Stimulated activated naive CD4-positive, alpha-beta T cell treated with Interleukin-2 at 50 U/mL for 16 hours (primary cell): ENCODE measurements at places on chromosomes 12 and 14.

GRCh38 chr14:84555493-84555892, 974.5 kb upstream of the FLRT2 start:
- no peak for DNase-seq

- DNase-seq: no peak
These were observed 59.5 kb upstream of the PNMA1 start for GRCh38 chr14:73773441-73774240.

DNA sequence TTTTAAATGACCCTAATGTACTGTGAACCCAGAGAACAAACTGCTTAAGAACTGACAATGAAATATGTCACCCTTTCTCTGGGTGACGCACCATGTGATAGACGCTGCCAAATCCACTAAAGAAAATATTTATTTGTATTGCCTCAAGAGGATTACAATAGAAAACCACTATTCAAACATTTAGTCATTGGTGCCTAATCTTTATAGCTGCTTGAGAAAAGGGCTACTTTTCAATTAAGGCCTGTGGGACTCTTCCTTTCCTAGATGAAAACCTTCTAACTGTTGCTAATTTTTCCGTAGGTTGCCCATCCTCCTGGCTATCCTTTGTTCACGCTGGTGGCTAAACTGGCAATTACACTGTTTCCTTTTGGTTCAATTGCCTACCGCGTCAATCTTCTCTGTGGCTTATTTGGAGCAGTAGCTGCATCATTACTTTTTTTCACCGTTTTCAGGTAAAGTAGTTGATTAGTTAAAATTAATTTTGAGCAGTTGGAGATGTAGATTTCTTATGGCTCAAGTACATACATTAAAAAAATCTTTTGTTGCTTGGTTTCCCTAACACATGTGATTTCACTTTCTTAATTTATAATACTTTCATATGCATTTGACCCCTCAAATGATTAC, 6.0 kb downstream of the TMEM260 start:
- DNase-seq: no peak

DNA sequence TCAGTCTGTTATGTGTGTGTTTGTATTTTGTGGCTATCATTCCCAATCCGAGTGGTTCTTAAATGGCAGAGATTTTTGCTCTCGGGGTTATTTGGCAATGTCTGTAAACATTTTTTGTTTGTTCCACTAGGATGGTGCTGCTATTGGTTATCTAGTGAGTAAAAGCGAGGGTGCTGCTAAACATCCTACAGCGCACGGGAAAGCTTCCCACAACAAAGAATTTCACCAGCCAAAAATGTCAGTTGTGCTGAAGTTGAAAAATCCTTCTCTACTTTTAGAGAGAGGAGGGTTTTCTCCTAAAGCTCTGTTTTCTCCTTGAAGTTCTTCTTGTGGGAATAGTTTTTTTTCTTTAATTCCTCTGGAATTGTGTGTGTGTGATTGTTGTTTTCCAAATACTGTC, 2.4 kb downstream of the EXD2 start:
- no peak for DNase-seq

DNA sequence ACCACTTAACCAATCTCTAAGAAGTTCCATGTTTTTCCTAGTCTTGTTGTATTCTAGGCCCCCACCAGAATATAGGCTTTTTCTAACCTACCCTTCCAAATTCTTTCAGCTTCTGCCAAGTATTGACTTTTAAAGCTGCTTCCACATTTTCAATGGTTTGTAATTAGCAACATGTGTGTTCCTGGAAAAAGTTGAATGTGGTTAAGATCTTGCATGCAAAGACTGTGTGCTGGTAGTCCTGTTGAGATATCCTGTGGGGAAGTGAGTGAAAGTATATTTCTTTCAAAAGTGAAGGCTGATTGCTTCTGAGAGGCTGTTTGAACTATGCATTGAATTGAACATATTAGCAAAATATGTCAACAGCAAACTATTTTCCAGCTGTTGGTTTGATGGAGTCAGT, 646 bp upstream of the OR6C4 start:
- DNase-seq: no peak

GRCh38 chr14:36519431-36520321, at the start of gene NKX2-1:
Gene NKX2-1 (minus strand): TSS chr14:36520232. CDS start chr14:36520129, 103 bp downstream.
- DNase-seq: no peak

DNA sequence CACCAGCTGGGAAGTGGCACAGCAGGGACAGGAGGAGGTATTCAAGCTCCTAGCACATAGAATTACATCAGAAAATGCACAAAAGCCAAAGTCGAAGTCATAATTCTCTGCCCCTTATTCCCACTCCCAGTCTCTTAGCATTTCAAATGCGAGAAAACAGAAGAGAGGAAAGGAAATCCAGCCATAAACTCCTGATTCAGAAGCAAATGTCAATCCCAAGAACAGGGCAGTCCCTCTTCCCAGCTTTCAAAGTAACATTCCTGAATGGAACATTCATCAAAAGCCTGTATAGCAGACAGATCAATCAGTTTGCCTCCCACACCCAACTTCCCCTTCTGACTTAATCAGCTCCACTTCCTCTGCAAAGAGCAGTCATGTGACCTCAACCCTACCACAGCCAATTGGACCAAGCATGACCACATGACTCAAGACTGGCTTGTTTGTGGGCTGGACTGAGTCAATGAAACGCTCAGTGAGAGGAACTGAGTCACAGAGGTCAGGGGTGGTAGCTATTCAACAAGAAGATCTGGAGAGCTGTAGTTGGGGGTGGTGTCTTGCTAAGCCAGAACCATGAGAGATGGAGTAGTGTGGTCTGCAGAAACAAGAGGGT, 41.4 kb upstream of the TUNAR start:
- no peak for DNase-seq

GRCh38 chr14:79562185-79562584, 649.1 kb downstream of the DIO2 start:
- no peak for DNase-seq

DNA sequence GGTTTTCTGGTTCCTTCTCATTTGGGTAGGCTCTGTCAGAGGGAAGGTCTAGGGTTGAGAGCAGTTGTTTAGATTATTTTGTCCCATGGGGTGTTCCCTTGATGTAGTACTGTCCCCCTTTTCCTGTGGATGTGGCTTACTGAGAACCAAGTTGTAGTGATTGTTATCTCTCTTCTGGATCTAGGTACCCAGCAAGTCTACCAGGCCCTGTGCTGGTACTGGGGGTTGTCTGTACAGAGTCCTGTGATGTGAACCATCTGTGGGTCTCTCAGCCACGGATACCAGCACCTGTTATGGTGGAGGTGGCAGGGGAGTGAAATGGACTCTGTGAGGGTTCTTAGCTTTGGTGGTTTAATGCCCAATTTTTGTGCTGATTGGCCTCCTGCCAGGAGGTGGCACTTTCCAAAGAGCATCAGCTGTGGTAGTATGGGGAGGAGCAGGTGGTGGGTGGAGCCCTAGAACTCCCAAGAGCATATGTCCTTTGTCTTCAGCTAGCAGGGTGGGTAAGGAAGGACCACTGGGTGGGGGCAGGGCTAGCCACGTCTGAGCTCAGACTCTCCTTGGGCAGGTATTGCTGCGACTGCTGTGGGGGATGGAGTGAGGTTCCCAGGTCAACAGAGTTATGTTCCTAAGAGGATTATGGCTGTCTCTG, 179.3 kb upstream of the BTG1 start:
- no peak for DNase-seq

DNA sequence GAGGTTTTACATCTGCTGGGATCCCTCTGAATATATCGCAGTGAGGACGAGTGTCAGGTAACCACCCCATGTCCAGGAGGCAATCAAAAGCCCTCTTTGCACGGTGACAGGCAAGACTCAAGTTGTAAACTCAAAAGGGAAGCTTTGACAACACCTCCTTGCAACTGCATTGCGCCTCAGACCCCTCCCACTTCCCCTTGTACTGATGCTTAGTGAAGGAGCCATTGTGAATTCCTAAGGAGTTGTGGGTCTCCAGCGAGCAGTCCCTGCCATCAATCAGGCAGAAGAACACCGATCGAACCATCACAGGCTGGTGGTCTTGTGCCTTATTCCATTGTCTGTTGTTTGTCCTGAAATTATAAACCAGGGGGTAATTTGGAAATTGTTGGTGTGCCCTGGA, 112.6 kb downstream of the CCDC60 start:
- DNase-seq: no peak

GRCh38 chr12:12542964-12543363, 19.7 kb downstream of the DUSP16 start:
- DNase-seq: no peak

DNA sequence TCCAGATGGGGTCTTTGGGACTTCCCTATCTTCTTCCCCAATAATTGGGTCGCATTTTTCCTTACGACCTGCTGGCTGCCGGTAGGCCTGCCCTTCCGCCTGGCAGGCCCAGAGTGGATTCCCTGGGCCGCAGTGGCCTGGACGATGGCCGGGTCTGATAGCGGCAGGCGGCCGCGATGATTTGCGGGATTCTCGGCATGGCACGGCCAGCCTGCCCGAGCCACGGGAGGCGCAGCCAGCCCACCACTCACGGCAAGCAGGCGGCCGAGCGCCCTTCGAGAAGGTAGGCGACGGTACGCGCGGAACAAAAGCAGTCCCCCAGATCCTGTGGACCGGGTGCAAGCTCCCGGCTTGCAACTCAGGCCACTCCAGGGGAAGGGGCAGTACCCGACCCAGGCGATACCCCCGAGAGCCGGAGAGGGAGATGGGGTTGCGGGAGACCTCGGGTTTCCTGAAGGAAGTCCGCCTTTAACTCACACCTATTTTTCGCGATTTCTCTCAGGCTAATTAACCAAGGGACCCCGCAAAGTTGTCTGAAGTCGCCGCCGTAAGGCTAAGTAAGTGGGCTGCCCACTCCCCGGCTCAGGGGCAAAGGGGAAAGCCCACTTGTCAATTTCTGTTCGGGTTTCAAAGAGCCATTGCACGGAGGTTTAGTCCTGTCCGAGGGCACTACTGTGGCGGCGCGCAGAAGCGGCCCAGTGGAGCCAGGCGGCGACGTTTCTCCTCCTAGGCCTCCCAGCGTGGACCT, 1.4 kb upstream of the GSC start:
- DNase-seq: no peak

DNA sequence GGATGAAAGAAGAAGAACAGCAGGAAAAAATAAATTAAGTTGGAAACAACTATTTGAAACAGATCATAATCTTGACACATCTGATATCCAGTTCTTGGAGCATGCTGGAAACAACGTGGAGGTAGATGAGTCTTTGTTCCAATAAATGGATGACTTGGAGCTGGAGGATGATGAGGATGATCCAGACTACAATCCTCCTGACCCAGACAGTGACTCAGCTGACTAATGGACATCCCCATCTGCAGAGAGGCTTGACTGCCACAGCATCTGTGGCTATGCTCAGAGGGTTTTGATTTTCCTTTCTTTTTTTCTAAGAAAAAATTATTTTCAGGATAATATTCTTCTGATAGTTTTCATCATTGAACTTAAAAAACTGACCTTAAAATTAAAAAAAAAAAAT, 6.2 kb upstream of the ZDHHC17 start:
- DNase-seq: no peak

DNA sequence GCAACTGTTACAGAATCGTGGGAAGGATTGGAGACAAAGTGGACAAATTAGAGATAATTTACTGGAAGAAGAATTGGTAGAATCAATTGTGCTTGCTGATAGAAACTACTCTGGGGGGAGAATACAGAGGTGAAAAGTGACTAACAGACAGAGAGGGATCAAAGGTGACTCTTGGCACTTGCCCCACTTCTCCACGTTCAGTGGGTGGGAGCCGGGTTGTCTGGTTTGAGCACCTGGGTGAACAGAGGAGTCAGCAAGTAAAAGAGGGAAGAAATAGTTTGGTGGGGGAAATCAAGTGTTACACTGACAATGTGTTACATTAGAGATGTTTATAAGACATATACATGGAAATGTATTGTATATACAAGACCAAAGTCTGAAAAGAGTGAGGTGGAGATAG, 69.1 kb downstream of the PPP2R5E start:
- DNase-seq: no peak

DNA sequence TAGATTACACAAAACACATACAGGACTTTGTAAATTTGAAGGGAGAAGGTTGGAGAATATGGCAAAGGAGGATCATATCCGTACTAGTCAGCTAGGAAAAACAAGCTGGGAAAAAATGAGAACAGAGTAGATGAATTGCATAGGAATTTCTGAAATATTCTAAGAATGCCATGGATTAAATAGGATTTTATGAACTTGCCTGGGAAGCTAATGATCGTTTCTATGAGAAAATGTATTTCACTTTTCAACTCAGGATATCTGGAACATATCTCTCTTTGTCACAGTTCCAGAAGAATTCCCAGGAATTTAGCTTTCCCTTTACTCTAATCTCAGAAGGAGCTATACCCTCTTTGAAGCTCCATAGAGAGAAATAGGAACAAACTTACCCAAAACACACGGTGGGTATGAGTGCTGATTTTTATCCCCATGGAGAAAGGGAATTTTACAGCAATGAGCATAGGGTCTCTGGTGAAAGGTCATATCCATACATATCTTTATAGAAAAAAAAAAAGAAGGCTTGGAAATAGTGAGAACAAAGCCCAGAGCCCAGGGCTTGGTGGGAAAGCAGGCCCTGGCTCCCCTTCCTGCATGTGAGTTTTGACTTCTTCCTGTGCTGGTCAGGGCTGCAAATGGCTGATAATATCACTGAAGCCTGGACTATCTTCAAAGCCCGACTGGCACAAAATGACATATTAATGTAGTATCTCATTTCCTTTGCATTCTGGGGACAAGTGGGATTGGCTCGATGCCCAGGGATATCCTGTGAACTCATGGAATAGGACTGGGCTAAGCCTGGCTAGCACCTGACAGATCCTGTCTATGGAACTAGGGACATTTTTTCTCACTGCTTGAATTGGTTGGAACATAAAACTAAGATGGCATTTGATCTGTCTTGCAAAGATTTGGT, 136.3 kb downstream of the AEBP2 start:
- no peak for DNase-seq

DNA sequence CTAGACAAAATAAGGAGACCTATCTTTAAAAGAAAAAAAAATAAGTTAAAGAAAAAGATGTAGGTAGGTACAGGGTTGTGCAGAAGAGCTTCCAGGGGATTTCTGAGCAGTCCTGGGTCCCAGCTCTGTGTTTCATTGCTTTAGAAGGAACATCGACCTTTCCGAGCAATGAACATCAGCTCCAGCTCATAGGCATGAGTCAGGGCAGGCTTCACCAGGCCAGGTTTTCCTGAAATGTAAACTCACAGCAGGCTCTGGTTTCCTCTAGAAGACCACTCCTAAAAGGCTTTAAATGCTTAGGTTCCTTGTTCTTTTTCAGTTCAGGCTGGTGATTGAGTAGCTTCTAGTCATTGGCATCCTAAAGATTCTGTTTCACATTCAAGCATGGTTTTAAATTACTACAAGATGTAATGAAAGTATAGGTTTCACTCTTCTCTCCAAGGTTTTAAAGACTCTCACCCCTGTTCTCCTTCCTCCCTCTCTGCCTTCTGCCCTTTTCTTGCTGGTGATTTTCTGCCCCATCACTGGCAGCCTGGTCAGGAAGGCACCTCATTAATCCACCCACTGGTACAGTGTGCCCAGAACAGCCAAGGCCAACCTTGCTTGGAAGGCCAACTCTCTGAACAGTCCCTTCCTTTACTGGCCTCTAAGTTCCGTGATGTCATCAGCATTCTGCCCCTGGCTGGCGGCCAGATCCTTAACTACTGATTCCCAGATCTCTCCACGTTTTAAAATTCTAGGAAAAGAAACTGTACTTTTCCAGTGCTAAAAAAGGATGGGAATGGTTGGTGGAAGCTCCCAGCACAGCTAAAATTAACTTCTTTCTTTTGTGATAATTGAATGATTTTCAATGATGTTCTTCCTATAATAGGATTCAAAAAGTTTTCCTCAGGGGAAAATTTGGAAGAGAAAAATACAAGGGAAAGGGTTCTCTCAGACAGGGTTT, 109.4 kb upstream of the HIF1A start:
- DNase-seq: no peak
